ENCODE measurements at places on chromosomes 1 and 21.

DNA sequence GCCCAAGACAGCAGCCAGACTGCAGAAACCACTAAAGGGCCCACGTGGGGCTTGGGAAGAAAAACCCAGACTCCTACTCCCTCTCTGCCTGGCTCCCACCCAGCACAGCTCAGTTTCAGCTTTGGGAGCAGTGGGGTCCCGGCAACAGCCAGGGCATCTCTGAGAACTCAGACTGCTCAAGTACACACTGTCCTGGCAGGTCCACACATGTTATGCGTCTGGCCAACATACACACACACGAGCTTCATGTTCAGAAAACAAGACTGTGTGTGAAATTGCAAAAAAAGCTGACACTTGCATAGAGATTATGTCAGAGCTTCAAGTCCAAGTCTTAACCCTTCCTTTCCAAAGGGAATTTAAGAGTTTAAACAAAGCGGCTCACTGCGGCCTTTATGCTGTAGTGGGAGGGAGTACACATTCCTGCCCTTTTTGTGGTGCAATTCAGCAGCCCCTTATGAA lies 136.6 kb upstream of the CD34 start:
- DNase-seq = no peak

DNA sequence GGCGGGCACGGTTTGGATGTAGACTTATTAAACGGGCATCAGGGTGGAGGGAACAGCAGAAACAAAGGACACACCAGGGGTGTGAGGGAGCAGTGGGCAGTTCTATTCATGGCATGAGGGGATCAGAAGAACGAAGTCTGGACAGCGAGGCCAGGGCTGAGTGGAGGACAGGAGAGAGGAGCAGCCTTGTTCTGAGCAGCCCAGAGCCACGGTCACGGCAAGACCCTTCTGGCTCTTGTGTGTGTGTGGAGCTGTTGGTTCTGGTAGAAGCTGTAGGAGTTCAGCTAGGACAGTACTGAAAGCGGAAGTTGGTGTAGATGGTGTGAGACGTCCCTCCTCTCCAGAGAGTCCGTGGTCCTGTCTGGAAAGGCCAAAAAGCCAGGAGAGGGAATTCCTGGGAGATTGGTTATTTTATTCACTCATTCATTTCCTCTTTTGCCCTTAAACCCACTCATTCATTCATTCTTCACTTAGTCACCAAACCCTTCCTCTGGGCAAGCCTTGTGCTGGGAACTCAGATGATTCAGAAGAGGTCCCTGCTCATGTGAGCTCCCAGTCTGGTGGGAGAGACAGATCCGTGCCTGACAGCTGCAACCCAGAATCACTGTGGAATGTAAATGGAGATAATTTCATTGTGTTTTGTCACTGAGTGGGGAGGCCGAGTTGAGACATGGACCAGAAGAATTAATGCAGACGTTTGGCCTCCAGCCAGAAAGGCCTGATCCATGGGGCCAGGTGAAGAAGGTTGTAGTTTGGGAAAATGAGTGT lies 4.1 kb upstream of the ACOT11 start:
- DNase-seq = no peak

- no peak for DNase-seq
Observed at GRCh38 chr21:45114072-45114471, 39.7 kb downstream of the ADARB1 start.

DNA sequence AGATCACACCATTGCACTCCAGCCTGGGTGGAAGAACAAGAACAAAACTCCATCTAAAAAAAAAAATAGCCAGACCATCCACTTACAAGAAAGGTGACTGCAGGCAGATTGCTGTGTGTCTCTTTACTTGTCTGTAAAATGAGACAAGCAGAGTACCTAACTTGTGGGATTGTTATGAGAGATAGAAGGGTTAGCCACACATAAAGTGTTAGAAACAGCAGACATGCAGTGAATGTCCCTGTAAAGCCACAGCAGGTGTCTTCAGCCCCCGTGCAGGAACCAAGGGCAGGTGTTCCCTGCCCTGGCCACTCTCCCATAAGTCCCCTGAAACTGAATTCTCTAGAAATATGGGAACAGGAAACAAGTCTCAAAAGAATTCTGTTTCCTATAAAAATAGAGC lies 40.8 kb upstream of the EFHD2 start:
- no peak for DNase-seq

DNA sequence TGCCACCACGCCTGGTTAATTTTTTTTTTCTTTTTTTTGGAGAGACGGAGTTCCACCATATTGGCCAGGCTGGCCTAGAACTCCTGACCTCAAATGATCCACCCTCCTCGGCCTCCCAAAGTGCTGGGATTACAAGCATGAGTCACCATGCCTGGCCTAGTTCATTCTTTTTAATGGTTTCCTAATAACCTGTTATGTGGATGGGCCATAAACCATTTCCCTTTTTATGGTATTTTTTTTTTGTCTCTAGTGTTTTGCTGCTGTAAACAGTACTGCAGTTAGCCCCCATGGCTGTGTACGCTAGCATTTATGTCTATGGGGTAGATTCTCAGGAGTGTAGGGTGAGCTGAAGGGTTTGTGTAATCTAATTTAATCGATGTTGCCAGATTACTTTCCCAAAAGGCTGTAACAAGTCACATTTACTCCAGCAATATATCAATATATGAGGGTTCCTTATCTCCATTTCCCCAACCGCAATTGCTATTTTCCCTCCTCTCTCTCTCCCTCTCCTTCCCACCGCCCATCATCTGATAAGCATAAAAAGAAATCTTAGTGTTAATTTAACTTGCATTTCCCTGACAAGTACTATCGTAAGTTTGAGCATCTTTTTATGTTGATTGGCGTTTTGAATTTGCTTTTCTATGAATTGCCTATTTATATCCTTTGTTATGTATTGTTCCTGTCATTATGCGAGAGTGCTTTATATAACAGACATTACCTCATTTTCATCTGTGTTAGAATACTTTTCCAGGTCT lies 28.7 kb downstream of the RCSD1 start:
- no peak for DNase-seq

- DNase-seq = peak; percentile 83
Observed at GRCh38 chr1:10474613-10475507, at the start of gene PEX14. Gene PEX14 (plus strand): TSS chr1:10474950. CDS start chr1:10474967, 17 bp downstream.

DNA sequence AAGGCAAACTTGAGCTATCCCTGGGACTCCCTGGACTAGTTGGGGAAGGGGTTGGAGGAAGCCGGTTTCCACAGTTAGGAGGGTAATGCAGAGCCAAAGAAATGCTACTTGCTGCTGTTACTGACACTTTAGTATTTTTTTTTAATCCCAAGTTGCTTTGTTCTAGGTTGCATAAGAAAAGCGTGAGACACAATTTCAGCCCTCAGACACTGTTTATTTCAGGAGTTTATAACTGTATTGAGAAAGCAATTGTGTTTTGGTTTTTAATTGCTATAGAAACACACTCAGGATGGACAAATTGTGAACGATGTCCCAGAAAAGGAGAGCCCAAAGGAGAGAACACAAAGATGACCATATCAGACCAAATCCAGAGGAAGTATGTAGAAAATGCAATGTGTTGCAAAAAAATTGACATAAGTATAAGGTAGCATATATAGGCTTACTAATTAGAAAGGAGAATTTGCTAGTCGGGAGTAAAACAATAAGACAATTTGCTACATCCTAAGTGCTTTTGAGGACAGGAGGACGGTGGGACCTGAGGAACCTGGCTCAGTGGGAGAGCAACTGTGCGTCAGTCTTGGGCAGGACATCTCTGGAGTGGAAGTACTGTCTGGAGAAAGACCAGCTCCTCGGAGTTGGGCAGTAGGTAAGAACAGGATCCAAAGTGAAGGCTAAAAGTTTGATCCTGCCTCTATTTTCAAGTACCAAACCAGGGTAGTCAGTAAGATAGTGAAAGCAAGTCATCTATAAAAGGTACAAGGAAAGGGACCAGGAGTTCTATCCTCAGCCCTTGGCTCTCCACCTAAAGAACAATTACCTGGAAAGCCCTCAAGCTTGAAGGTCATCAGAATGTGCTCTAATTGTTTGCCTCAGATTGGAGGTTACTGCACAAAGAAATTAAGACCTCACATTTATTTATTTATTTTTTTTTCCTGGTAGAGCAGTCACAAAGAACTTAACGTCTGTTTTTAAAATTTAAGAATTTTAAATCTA lies 39.9 kb downstream of the DIPK1A start:
- DNase-seq = no peak

DNA sequence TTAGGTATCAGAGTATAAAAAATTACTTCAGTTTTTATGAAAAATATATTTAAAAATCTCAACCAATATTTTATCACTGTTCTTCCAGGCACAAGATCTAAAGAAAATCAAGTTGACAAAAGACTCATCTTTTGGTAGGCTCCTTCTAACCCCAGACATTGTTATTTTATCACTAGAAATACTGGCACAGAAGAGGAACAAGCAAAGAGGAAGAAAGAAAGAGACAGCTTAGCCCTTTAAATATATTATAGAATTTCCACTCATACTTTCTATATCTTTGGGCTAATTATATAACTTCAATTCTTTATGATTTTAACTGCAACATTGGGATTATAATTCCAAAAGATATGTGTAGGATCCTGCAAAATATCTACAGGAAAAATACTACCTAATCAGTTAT lies 32.4 kb downstream of the SPTA1 start:
- no peak for DNase-seq

DNA sequence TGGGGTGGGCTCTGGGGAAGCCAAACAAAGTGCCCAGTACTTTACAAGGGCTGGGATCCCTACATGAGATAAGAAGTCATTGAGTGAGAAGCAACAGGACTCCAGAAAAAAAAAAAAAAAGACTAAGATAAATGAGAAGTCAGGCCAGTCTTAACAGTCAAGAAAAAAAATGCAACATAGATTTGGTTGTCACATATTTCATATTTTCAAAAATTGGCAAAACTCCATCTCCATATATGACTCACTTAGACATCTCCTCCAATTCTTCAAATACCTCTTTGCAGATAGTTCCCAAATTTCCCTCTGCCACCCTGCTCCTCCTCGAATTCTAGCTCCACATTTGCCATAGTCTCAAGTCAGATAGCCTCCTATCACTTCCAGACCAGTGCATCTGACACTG lies 20.9 kb upstream of the SIPA1L2 start:
- DNase-seq = no peak

DNA sequence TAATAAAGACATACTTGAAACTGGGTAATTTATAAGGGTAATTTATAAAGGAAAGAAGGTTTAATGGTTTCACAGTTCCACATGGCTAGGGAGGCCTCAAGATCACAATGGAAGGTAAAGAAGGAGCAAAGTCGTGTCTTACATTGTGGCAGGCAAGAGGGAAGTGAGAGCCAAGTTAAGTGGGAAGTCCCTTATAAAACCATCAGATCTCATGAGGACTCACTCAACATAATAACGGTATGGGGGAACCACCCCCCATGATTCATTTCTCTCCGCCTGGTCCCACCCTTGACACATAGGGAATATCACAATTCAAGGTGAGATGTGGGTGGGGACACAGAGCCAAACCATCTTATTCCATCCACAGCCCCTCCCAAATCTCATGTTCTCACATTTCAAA lies 76.8 kb upstream of the ZNF678 start:
- no peak for DNase-seq

- DNase-seq = no peak
Observed at GRCh38 chr1:160149716-160150115, 1.7 kb upstream of the ATP1A4 start.

- no peak for DNase-seq
Observed at GRCh38 chr1:147822292-147822691, 61.9 kb upstream of the GJA5 start.

- no peak for DNase-seq
Observed at GRCh38 chr1:99956755-99957154, 13.0 kb upstream of the SLC35A3 start.

DNA sequence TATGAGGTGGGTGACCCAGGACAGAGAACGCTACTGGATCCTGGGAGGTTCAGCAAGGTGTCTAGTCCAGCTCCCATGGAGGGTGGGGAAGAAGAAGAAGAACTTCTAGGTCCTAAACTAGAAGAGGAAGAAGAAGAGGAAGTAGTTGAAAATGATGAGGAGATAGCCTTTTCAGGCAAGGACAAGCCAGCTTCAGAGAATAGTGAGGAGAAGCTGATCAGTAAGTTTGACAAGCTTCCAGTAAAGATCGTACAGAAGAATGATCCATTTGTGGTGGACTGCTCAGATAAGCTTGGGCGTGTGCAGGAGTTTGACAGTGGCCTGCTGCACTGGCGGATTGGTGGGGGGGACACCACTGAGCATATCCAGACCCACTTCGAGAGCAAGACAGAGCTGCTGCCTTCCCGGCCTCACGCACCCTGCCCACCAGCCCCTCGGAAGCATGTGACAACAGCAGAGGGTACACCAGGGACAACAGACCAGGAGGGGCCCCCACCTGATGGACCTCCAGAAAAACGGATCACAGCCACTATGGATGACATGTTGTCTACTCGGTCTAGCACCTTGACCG lies 8.6 kb upstream of the PIGV start:
- DNase-seq = no peak

DNA sequence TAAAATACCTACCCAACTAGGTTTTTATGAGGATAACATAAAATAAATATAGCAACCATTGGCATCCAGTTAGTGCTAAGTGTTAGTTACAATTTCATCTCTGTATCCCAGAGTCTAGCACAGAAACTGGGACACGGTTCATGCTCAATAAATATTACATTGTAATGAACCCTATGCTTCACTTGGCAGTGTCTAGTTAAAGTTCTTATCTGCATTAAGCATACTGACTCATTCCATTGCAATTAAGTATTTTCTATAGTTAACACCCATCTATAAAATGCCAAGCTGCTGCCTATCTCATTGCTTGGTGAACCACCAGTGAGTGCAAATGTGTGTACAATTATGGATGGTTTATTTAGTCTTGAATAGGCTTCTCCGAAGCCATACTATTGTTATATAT lies 15.2 kb downstream of the CHML start:
- no peak for DNase-seq

DNA sequence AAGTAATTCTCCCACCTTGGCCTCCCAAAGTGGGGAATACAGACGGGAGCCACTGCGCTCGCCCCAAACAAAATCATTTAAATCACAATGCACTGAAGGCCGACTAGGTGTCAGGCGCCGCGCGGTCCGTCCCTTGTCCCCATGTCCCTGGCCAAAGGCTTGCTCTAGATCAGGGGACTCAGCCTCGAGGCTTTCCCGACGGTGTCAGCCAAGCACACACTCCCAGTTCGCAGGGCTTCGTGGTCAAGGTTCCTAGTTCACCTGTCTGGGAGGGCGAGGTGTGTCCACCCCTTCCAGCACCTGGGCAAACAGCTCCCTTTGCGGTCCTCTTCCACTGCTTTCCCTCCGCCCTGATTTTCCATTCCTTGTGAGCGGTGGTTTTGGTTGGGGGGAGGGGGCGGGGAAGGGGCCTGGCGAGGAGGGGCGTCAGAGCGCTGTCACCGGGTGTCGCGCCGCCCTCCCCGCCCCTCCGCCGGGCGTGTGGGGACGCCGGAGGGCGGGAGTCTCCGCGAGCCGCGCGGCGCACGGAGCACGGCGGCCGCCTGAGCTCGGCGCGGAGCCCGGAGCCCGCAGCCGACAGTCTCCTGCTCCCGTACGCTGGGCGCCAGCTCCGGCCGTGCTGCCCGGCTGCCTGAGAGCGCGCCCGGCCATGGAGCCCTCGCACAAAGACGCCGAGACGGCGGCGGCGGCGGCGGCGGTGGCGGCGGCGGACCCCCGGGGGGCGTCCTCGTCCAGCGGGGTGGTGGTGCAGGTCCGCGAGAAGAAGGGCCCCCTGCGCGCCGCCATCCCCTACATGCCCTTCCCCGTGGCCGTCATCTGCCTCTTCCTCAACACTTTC lies at the start of gene STUM:
Gene STUM, plus strand, starts transcription at position 509 of the 838 bp plus-strand sequence. Its CDS starts 141 bp downstream, at position 650.
- peak; percentile 28 for DNase-seq
